ENCODE measurements at places on chromosomes 5 and 9.

GRCh38 chr5:23302438-23302837, 205.0 kb upstream of the PRDM9 start:
- no peak for DNase-seq

DNA sequence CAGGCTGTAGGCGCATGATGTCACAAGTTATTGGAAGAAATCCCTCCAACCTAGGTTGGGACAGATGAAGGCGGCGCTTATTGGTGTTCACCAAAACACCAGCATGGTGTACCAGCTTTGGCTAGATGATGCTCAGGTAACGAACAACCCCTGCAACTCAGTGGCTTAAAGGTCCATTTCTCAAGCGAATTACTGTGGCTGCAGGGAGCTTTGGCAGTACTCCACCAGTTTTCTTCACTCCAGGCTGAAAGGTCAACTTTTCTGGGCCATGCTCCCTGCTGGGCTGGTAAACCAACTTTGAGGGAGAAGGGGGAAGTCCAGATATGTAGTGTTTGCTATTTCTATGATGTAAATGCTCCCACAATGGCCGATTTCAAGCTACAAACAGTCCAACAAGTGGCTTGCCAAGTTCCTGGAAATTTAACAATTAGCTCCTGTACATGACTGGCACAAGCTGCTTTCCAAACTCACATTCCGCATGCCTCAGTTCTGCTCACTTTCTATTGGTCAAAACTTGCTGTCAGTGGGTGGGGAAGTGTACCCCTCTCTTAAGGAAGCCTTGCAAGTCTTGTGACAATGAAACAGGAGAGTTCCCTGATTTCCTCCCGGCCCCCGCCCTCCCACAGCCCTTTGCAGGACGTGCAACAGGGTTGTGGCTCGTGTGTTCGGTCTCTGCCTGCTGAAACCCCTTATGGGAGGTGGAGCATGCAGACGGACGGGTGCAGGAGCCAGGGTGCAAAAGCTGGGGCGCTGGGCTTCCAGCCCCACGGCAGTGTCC, 588 bp upstream of the ZBED3 start:
- DNase-seq = no peak

DNA sequence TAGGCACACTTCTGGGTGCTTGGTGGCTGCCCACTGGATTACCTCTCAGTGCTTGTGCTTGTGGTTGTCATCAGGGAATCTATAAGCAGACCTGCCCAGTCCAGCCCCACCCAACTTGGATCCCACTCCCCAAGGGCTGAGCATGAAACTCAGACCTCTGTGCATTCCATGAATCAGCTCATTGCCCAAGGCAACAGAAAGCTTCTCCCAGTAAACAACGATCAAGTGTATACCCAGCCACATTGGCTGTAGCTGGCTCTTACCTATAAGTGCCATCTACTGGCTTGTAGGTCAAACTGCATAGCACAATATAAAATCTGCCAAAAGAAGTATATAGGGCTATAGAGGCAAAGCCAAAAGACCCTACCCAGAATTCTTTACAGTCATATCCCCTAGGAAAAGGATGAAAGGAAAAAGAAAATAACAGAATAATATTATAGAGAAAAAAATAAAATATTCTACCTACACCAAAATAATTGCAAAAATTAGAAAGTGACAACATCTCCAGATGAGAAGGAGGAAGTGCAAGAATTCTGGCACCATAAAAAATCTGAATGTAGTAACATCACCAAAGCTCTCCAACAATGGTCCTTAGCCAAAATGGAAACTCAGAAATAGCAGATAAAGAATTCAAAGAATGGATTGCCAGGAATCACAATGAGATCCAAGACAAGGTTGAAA, 321.0 kb upstream of the TRPC7 start:
- no peak for DNase-seq

DNA sequence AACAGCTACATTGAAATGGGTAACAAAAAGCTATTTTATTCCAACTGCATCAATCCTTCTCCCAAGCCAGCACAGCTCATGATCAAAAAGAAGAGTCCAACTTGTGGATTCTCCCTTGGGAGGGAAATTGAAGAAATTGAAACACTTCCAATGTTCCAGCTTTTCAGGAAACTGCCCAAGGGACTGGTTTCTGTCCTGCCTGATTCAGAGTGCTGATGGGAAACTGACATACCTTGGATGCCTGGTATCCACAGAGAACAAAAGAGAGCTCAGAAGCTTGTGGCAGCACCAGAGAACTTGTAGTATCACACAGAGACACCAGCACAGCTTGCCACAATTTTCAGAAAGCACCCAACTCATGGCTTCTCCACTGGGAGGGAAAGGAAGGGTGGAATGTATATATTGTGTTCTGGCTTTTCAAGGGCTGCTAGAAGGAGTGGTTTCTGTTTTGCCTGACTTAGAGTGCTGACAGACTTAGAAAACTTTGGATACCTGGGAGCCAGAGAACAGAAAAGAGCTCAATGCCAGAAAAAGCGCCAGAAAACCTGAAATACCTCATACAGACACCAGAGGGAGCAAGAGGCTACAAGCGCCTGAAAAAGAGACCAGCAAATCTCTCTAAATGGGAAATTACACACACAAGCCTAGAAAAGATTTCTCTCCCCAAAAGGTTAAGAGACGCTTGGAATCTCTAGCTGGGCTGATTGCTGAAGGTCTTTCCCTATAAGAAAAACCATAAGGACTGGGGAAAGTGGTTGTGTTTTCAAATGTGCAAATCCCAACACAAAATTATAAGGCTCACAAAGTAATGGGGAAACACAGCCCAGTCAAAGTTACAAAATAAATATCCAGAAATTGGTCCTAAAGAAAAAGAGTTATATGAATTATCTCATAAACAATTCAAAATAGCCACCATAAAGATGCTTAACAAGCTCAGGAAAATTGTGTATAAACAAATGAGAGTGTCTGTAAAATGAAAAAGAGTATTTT, 178.8 kb downstream of the SPOCK1 start:
- DNase-seq = no peak

DNA sequence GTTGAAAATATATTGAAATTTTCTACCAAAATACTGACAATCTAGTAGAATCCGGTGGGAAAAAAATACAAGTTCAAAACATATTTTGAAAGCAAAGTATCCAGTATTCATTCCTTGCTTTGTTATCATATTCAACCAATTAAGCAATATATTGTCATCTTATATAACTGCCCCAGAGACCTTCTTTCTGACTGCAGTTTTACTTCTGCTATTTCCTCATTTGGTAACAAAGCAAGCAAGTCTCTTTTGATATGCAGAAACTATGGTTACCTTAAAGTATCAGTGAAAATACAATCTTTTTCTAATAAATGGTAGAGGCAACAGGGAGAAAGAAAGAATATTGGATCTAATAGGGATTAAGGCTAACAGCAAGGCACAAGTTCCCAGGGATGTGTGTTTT, 663.7 kb upstream of the MEF2C start:
- no peak for DNase-seq

GRCh38 chr5:41371738-41372137, 138.7 kb downstream of the PLCXD3 start:
- no peak for DNase-seq

DNA sequence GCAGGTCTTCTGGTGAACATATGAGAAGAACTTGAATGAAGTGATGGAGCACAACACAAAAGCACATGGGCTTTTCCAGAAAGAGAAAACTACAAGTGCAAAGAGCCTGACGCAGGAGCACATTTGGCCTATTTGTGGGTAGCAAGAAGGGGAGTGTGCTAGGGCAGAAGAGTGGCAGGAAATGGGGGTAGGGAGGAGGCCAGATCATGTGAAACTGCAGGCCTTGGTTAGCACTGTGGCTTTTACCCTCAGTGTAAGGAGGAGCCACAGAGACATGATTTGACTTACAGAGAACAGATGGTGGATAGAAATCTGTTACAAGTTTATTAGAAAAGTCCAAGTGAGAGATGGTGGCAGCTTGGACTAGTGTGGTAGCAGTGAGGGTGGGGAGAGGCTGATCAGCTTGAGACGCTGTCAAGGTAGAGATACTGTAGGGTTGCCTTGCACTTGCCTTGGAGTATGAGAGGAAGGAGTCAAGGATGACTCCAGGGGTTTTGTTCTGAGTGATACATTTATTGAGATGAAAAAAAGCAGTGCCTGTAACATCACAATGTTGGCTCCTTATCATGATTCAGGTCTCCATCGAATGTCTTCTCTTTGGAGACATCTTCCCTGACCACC, 126.7 kb downstream of the PPP2R2B start:
- DNase-seq = peak; percentile 15

Measured in GM06990 (cell line).